ENCODE measurements at places on chromosomes 12 and 14. TPM values are rescaled to one million over a fixed set of nuclear protein-coding genes. Genes with fewer than 3 reads are reported as not detected.

GRCh38 chr14:71758229-71758951, 173.8 kb upstream of the RGS6 start:
- no peak for DNase-seq

GRCh38 chr12:12428961-12429657, 72.2 kb downstream of the BORCS5 start:
- peak; percentile 73 for DNase-seq

GRCh38 chr12:69844416-69844815, 19.4 kb downstream of the MYRFL start:
- no peak for DNase-seq

DNA sequence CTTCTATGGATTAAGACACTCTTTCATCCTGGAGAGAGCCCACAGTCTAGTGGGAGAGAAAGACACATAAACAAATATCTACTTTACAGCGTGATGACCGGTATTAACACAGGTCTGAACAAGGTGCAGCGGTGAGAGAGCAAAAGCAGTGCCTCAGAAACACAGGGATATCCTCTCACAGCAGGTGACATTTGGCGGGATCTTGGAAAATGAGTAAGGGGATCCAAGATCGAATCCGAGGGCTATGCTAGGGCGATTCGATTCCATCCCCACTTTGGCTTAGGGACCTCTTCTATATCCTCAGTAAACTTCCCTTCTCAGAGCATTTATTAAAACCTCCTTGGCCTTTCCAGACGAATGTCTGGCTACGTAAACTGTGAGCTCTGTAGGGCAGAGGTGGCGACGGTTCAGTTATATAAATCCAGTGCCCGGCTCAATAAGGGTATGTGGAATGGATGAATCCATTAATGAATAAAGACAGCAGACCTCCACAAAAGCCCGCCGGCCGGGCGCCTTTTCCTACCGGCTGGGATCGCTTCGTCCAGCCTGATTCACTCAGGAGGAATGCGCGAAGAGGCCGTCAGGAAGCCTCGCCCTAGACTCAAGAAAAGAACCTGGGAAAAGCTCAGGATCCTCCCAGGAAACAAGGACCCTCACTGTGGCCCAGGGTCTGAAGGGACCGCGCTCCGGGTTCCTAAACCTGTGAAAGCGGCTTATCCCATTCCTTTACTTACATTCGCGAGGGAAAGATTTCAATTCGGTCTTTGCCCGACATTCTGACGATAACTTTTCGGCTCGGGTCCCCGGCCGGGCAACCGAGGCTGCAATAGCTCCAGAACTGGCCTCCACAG, 455 bp downstream of the ATP6V1D start:
- peak; percentile 57 for DNase-seq

DNA sequence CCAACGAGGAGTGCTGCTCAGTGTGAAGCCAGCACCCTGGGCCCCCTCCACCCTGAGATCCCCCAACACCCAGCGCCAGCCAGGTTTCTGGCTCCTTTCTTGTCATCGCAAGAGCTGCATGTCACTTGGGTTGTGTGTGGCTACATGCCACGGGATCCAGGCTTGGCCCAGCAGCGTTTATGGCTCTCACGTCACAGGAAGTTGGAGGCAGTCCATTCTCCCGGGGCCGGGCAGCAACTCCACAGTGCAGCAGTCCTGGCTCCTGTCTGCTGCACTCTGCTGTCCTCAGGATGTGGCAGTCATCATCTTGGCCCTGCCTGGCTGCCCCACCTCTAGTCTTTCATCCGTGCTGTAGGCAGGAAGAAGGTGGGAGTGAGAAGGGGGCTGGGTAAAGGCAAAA, 78.3 kb downstream of the AACS start:
- no peak for DNase-seq

- DNase-seq: peak; percentile 81
Measured at GRCh38 chr12:63319386-63319785, 168.4 kb upstream of the AVPR1A start.

GRCh38 chr12:13124656-13125505, 21.4 kb upstream of the GSG1 start:
- DNase-seq: peak; percentile 50

- peak; percentile 87 for DNase-seq
Measured at GRCh38 chr12:6229224-6230218, 29.3 kb downstream of the CD9 start.

Gene TAS2R7
- not detected for total RNA-seq

Gene CHPT1
- 56.2 TPM for total RNA-seq

Gene RPL10L
- total RNA-seq: not detected

Gene TMEM179
- not detected for total RNA-seq

Gene PITPNM2
- 5.6 TPM for total RNA-seq

Gene FAM186B
- total RNA-seq: 1.1 TPM

Gene SRRM4
- total RNA-seq: under 0.01 TPM

Gene ESPL1
- 31.6 TPM for total RNA-seq
